Mesenteric fat pad (tissue), 1 donor: ENCODE measurements at places on chromosomes 2 and 18.

GRCh38 chr2:112161431-112162145, 23.4 kb downstream of the FBLN7 start:
- peak; percentile 62 for DNase-seq

- DNase-seq = no peak
These were observed 144.7 kb downstream of the RNF144A start for GRCh38 chr2:7061921-7062320.

DNA sequence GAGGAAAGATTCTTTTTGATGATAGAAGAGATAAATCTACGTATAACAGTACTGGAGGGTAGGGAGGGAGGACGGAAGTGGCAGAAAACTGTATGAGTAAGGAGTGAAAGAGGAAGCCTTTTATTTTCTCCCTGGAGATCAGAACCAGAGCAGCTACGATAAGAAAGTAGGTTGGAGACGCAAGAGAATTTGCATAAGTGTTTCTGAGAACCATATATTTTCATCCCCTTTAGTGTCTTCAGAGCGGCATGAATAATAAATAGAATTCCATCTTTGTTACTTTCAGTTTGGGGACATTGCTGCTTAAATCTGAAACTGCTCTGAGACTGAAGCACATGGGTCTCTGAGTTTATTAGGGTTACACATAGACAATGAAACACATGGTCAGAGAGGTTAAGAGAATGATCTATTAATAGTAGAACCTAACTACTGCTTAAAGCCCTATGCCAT, 230.2 kb upstream of the TNP1 start:
- DNase-seq = no peak

DNA sequence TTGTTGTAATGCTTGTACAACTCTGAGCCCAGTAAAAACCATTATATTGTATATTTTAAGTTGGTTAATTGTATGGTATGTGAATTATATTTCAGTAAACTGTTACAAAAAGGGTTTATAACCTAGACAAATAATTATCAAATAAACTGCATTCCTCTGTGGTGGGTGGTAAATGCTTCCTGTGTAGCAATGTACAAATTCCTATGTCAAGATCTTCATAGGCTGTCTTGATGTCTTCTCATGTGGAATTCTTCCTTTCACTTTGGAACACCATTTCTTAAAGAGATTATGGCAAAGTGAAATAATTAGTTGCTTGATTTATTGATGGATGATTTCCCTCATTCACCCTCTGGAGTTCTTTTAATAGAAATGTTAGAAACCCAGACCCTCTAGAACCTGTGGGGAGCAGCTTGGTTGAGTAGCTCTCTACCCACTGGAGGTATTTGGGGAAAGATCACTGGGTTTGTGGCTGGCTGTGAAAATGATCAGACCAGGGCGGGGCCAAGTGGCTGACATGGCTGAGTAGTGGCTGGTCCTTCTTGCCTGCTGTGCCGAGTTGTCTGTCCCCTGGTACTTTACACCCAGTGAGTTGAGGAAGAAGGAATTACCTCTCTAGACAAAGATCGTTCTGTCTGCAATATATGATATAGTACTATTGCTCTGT, 22.4 kb upstream of the MGAT5 start:
- DNase-seq = no peak

DNA sequence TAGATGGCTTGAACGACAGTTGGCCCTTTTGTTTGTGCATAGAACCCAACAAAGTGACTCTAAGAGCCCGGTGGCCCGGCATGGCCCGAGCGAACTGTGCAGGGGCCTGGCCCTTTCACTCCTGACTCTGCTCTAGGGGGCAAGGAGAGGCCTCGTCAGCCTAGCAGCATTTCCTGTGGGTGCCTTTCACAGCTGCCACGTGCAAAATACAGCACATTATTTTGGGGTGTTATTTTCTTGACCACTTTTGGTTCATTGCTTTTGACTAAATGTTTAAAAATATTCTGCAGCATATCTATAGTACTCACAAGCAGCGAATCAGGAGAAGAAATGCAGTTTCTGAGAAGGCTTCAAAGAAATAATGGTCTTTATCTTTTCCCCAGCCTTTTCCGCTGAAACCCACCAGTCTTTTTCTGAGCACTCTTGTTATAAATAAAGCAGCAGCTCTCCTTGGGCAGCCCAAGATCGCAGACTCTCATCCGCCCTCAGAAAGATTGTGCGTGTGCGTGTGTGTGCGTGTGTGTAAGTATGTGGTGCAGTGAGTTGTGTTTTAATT, 31.3 kb downstream of the DGKD start:
- DNase-seq = peak; percentile 49

GRCh38 chr2:199366406-199366805, 91.3 kb downstream of the SATB2 start:
- DNase-seq = no peak

DNA sequence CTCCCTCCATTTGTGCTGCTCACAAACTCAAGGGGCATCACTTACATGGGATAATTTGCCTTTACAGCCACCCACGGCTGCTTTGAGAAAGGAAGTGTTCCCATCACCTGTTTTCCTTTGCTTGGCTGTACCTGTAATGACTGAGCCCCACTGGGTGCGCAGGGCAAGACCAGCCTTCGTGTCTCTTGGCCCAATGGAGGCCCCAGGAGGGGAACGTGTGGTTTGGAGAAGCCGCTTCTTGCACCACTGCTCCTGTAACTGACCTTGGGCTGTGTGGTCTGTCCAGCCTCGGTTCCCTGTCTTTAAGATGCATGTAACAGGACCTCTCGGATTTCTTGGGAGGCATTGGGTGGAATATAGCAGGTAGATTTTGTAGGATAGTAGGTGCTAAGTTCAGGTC, 41.1 kb downstream of the LDLRAD4 start:
- DNase-seq = peak; percentile 53

DNA sequence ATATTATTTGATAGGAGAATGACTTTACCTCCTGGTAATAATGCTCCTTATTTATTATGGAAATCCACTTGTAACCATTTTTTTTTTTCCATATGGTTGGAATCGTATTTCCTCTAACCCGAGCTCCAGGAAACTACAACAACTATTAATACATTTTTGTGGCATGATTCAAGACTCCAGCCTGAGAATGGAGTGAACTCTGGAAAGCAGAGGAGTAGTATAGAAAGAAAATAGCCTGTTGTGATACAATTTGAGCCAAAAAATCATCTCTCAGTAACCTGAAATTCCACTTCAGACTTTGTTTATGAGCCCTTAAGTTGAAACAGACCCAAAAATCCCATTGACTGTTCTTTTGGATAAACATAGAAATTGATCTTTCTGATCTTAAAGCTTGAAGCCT, 921.1 kb downstream of the SOCS6 start:
- no peak for DNase-seq

- no peak for DNase-seq
These were observed 464 bp downstream of the CYBRD1 start for GRCh38 chr2:171522788-171523087.

DNA sequence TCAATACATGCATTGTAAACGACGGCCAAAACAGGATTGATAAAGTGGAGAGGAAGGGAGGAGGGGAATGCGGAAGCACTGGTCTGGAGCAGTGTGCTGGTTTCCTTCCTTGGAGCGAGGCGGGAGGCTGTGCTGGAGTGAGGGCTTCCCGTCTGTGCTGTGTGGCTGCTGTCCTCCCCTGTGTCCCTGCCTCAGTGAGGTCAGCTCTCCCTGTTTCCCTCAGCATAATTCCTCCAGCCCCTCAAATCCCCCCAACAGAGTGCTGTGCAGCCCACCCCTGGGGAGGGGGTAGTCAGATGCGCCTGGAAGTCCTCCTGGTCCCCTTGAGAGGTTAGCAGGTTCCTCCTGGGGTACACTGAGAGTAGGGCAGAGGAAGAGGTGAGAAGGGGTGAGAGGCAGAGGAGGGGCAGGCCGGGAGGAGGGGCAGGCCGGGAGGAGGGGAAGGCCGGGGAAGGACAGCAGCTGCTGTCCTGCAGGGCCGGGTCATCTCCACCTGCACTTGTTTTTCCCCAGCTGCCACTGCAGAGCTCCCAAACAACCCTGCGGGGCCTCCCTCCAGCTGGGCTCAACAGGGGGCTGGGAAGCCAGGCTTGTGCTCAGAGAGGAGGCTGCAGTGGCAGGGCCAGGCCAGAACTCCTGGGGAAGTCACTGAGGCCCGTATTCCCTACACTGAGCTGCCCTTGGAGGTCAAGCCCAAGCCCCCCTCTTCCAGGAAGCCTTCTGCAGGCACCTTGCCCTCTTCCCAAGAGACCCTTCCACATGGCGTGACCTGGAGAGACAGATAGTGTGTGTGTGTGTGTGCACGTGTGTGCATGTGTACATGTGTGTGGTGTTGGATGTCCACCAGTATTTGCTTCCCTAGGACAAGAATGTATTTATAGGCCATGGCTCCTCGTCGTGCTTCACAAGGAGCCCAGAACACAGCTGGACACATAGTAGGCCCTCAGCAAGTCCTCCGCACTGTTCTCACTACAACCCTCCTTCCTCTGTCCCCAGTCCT, 13.2 kb upstream of the ATP6V1B1 start:
- peak; percentile 71 for DNase-seq

DNA sequence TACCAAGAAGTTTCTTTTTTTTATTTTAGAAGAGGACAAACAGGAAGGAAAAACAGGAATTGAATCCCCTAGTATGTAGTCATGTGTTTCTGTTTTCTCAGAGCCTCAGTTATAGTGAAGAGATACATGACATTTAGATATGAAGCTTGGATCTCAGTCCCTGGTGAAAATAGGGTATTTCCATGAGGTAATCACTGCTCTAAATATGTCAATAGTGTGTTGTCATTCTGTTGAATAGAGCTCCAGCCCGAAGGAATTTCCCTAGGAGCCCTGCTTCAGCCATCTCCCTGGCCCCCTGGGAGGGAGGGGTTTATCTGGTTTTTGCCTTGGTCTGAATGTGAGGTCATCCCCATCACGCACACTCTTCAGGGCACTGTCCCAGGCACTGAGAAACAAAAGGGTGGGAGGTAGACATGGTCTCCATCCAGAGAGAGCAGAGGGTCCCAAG, 47.1 kb upstream of the REL start:
- DNase-seq = no peak

DNA sequence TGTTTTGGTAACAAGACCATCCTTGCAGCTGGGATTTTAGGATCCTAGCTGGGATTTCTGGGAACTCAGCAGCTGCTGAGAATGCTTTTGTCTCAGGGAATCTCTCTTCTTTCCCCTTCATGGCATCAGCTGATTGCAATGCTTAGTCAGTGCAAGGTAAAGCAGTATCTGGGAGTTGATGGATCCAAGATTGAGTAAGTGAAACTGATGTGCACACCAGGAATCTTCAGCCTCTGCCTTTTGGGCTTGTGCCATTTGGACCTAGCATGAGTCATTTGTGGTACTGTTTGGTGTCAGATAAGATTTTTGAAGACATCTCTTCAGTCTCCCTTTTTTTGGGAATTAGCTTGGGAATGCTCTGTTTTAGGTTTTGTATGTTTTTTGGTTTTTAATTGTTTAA, 363.3 kb upstream of the TFPI start:
- DNase-seq = no peak

DNA sequence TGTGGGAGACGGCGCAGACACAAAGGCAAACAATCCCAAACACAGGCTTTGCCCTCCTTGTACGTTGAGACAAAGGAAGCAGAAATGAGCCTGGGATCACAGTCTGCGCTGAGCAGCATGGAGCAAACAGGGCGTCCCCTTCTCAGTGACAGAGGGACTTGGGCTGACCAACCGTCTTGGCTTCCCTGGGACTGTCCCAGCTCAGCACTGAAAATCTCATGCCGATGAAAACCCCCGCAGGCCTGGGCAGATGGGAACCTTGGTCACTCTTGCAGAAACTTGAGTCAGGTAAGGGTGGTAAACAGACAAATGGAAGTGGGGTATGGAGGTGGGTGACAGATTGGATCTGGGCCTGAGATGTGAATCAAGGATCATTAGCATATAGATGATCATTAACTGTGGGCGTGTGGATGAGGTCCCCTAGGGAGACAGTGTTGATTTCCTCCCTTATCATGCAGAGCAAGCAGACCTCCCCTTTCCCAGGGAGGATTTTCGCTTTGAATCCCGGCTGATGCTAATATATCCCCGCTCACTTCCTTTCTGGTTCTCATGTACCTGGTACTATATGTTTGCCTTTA, 19.1 kb upstream of the SH3BP4 start:
- DNase-seq = no peak

DNA sequence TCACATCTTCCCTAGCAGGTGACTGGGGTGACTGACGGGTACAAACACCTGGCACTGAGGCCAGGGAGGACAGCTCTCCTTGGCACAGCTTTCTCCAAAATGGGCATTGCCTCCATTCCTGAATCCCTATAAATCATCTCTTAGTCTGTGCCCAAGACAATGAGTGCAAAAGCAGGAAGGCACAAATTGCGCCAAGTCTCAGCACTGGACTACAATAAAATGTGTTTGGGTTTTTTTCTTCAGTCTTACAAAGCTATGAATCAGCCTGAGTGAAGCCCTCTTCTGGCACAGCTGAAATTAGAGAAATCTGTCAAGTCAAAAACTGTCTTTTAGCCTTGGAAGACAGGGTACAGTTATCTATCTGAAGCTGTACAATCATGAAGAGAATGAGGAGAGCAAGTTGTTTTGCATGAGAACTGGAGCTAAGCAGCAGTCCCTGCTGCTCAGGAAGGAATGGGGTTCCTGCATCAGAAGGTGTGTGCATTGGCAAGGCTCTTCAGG, 90.8 kb downstream of the EPB41L3 start:
- no peak for DNase-seq

DNA sequence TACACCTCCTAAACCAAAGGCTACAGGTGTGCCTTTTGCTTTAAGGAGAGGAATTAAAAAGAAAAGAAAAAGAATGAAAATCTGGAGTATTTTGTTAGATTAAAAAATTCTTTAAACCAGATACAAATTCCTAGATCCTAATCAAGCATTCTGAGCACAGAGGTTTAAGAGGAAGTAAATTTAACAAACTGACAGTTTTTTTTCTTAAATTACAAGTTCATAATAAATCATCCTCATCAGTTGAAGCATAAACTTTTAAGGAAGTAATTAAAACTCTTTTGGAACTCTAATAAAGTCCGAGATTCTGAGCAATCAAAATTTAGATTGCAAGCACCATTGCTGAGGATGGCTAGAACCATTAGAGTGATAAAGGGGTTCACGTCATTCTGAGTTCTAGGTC, 75.1 kb downstream of the POLE4 start:
- DNase-seq = no peak

- DNase-seq = peak; percentile 80
These were observed 240.3 kb downstream of the HDAC4 start for GRCh38 chr2:239160226-239161143.

GRCh38 chr18:48543228-48543627, 4.4 kb downstream of the CTIF start:
- DNase-seq = no peak

DNA sequence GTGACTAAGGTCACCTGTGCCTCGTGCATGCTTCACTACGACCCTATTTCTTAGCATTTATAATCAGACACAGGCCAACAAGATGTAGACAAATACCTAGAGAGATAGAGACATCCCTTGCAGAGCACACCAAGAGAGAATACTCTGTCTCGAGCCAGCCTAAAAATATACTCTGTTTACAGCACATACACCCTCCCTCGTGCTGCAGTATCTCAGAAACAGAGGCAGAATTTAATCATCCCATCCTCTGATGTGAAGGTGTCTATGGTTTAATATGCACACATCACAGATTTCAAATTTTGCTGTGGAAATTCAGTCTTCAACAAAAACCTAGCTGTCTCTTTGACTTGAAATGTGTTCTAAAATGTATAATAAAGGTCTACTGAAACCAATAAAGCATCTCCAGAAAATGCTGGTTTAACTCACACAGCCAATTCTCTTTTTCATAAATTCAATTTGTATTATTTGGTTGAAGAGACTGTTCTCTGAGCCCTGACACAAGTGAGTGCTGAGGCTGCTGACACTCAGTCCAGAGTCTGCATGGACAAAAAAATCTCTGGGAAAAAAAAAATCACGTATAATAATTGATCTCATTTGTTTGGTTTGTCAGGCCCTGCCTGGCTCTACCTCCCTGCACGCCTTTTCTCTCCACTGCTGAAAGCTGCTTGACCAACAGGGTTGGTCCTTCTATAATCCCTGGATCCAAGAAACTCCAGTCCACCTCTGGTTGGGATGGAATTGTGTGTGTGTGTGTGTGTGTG, 142.0 kb upstream of the FSHR start:
- DNase-seq = no peak
